ENCODE measurements at places on chromosomes 11 and 22.

DNA sequence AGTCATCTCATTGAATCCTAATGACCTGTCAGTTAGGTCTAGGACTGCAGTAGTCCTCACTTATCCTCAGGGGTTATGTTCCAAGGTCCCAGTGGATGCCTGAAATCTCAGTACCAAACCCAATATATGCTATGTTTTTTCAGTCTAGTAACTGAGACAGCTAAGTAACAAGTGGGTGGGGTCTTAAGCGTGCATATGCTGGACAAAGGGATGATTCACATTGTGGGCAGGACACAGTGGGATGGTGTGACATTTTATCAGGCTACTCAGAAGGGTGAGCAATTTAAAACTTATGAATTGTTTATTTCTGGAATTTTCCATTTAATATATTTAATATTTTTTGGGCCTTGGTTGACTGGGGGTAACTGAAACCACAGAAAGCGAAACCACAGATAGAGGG is 29.0 kb downstream of the DDX10 start:
- no peak for DNase-seq

DNA sequence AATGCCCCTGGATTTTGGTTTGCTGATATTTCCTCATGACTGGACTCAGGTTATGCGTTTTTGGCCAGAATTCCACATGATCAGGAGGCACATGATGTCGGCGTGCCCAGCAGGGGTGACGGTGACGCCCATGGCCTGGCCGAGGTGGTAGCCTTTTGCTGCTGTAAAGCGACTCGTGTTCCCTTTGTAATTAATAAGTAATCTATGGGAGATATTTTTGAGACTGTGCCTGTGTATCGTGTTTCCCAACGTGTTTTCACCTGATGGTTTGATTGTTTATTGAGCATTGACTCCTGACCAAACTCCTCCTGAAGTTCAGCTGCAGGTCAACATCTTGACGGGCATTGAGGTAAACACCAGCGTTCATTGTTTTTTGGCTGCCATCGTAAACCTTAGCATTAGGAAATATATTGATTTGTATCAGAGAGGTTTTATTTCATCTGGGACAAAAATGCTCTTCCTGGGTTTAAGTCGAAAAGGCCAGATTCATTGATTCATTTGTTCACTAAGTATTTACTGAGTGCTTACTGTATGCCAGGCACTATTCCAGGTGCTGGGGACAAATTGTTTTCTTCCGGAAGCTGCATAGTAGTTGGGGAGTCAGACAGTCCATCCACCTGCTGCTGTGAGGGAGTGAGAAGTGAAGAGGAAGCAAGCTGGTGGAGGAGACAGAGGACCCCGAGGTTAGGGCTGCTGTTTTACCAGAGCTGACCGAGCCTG is 23.6 kb downstream of the DCPS start:
- no peak for DNase-seq

DNA sequence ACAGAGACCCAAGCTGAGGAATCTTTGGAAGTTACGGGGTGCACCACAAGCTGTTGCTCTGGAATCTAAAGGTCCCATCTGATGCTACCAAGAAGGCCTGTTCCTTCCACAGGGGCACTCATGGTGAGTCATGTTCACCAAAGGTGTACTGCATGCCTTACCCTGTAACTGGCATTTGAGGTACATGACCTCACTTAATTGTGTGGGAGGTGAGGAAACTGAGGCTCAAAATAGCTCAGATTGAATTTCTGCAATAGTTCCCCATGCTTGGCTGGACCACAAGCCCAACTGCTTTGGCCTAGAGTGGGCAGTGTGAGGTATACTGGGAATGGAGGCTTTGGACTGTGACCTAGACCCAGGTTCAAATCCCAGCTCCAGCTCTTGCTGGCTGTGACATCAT is 8.2 kb downstream of the MTFP1 start:
- no peak for DNase-seq

- DNase-seq: no peak
Observed at GRCh38 chr11:96154802-96155520, 188.0 kb downstream of the MAML2 start.

DNA sequence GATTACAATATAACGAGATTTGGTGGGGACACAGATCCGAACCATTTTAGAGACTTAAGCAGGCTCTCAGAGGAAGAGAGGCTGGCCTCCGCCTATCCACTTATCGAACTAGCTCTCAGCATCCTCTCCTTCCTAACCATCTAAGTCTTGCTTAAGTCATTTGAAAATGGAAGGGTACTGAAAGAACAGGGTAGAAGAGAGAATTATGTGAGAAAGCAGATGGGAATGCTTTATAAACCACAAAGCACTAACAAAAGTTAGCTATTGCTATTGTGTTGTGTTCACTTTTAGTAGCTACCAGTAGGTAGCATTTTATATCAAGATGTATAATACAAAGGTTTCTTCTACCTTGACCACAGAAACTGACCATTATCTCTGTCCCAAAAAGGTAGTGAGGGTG is 153.4 kb upstream of the CADM1 start:
- DNase-seq: no peak

GRCh38 chr22:24765166-24765565 is 9.4 kb downstream of the PIWIL3 start:
- DNase-seq: no peak

DNA sequence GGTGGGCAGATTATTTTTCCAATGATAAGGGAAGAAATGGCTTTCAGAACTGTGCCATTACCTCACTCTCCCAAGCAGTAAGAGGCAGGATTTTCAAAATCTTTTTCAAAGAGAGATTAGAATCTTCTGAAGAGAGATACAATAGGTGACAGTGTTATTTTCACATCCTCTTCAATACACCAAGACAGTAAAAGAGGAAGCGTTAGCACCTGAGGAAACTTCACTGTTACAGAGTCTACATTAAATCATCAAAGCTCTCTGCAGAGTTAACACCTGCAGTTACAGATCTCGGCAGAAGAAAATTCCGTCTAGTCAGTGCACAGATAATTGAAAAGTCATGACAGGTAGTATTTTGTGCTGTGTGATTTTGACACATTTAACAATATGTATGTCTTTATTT is 144.9 kb downstream of the PGR start:
- DNase-seq: no peak

DNA sequence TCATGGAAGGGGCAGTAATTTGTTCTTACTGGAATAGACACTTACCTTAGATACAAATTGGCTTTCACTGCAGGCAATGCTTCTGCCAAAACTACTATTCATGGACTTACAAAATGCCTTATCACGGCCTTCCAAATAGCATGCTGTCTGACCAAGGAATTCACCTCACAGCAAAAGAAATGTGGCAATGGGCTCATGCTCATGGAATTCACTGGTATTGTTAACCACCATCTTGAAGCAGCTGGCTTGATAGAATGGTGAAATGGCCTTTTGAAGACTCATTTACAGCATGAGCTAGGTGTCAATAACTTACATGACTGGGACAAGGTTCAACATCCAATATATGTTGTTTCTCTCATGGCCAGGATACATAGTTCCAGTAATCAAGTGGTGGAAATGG is 21.9 kb downstream of the OR5B21 start:
- no peak for DNase-seq

DNA sequence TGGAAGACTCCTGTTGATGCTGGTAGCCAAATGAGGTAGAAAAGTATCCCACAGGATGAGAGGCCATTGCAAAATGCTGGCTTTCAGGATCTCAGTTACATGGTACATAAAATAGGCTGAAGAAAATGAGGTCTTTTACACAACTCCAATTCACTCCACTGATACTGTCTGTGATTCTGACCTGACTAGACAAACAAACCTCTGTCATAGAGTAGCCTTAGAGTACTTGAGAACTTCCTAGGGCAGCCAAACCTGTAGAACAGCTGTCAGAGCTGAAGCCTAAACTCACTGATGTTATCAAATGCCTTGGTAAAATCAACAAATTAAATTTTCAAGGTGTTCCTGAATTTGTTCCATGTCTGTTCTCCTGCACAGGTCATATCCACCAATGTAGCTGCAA is 26.2 kb upstream of the POGLUT3 start:
- DNase-seq: no peak

- DNase-seq: no peak
Observed at GRCh38 chr22:45455621-45456020, 42.1 kb downstream of the RIBC2 start.

GRCh38 chr11:13140028-13140870 is 131.1 kb downstream of the RASSF10 start:
- DNase-seq: no peak

- DNase-seq: no peak
Observed at GRCh38 chr22:30263883-30264282, 2.8 kb downstream of the OSM start.

DNA sequence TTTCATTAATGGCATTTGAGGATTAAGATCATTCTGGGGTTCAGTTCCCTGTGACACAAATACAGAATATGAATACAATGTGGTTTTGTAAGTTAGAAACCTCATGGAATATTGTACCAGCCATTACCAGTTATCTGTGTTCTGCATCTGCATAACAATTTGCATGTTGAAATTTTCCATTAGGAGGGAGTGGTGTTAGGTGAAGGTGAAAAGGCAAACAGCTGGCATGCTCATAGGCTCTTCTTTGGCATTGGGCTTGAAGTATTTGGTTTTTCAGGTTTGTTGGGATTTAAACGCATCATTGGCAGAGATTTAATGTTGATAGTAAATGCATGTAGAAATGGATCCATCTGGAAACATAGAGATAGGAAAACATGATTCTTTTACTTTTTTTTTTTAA is 18.6 kb downstream of the RTN3 start:
- no peak for DNase-seq

GRCh38 chr11:37450613-37451012 is 852.6 kb upstream of the RAG2 start:
- no peak for DNase-seq

DNA sequence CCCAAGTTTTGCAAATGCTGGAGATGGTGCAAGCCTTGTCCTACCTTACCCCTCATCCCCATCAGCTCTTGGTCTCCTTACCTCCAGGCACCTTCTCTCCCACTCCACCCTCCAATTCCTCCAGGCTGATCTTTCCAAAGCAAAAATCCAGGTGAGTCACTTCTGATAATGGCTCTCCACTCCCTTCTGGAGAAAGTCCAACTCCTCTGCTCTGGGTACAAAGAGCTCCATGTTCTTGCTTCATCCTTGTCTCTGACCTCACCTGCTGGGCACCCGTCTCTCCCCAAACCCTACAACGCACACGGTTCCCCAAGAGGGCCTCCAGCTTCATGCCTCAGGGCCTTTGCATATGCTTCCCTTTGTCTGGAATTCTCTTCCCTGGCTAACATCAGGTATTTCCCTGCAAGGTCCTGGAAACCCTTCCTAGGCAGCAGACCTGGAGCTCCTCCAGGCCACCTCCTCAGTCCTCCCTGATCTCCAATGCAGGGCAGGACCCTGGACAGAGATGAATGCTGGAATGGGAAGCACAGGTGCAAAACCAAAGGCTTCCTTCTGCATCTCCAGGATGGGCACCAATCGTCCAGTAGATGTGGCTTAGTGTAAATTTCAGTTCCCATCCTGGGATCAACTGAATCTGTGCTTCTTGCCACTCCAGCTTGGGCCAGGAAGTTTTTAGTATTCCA is 22.7 kb downstream of the IFT27 start:
- no peak for DNase-seq

DNA sequence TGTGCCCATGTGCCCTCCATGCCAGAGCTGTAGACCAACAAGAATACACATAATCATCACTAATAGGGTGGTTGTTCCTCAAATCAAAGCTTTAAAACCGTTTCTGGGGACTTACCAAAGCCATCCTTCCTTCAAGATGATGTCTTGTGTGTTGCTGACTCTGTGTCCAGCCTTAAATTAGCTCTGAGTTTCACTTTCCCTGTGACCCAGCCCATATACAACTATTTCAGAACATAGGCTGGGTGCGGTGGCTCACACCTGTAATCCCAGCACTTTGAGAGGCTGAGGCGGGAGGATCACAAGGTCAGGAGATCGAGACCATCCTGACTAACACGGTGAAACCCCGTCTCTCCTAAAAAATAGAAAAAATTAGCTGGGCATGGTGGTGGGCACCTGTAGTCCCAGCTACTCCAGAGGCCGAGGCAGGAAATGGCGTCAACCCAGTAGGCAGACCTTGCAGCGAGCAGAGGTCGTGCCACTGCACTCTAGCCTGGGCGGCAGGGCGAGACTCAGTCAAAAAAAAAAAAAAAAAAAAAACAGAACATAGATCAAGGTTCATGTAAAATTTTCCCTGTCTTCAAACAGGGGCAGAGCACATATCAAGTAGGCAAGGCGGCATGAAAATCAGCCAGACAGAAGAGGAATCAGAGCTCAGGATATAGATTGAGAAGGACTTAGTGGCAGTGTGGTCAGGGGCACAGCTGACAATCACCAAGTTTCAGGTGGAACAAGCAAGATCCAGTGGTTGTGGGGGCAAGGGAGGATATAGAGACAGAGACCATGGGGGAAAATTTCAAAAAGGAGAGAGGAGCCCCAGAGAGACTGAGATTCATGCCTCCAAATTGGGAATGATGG is at the start of gene PLAAT2:
Gene PLAAT2, minus strand, starts transcription at position 179 of the 855 bp plus-strand sequence. Its CDS starts 55 bp downstream, at position 124.
- DNase-seq: peak; percentile 15

DNA sequence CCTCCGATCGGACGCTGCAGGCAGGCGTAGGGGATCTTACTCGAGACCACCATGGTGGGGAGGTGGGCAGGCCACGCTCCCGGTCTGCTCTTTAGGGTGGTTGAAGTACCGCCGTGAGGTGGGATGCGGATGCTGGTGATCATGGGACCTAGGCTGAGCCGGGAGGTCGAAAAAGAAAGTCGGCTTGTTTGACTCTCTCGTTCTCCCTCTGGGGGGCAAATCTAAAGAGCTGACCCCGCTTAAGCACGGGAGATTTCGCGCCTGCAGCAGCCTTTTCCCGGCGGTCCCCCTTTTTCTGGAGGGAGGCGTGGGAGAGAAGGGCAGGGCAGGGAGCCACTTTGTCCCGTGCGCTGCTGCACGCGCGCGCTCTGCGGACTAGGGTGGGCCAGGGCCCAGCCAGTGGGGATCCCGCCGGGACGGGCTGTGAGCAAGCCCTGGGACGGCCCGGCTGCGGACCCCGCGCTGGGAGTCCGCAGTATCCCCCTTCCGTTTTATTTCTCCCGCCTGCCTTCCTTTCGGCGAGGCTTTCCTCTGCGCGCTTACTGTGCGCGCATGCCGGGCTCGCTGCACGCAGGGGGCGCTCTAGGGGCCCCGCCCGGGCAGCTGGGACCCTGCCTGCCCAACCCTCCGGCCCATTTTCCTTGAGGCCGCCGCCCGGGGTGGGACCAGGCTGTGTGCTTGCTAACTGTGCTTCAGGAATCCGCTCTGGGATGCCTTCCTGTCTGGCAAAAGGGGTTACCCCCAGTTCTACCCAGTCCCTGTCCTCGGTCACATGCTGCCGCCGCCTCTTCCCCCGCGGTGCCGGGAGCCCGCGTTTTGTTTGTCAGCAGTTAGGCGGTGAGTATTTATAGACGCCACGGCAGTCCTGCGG is 81.0 kb downstream of the PRR5L start:
- peak; percentile 67 for DNase-seq
